Urinary bladder (tissue), 4 donors: ENCODE measurements at places on chromosomes 16 and 17.
A peak's percentile ranks its signal among the peaks of the same experiment; 100 is the strongest.

GRCh38 chr17:50856431-50856830, 9.7 kb downstream of the TOB1 start:
- DNase-seq: no peak

DNA sequence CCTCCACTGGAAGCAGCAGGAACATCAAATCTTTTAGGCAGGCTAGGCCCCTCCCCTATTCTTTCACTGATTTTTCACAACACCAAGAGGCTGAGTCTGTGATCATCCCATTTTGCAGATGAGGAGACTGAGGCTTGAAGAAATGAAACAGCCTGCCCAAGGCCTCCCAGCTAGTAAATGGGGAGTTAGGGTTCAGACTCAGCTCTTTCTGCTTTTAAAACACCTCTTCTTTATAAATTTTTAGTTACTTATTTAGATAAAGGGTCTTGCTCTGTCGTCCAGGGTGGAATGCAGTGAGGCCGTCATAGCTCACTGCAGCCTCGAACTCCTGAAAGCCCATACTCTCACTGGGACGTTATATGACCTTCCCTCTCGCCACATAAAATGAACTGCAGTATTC, 82.2 kb downstream of the BMERB1 start:
- no peak for DNase-seq

- no peak for DNase-seq
Observed at GRCh38 chr17:1009229-1010085, 12.5 kb downstream of the TIMM22 start.

DNA sequence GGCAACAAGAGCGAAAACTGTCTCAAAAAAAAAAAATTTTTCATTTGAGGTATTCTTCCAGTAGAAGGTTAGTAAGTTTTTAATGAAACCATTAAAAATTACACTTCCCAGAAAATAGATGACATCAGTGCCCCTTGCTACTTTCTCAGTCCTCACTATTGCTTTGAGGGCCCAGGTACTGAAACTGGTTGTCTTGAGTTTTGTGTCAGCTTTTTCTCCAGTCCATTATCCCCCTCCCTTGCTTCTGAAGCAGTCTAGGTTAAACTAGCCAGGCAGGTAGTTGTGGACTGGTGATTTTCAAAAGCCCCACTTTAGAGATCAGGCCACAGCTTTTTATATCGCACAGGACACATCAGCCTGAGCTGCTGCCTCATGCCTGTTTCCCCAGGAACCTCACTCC, 10.9 kb downstream of the SMCR8 start:
- no peak for DNase-seq

DNA sequence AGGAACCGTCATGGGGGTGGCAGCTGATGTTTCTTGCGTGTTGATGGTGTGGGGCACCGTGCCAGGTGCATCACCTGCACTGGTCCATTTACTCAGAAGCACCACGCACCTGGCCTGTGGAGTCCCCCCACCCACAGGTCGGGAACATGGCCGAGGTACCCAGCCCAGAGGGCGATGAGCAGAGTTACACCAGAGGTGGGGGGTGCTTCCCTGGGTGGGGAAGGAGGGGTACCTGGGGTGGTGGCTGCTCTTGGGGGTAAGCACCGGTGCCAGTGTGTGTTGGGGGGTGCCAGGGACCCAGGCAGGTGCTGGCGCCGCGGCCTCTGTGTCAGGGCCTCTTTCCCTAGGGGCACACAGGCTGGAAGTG, 5.0 kb upstream of the ZNF750 start:
- no peak for DNase-seq

DNA sequence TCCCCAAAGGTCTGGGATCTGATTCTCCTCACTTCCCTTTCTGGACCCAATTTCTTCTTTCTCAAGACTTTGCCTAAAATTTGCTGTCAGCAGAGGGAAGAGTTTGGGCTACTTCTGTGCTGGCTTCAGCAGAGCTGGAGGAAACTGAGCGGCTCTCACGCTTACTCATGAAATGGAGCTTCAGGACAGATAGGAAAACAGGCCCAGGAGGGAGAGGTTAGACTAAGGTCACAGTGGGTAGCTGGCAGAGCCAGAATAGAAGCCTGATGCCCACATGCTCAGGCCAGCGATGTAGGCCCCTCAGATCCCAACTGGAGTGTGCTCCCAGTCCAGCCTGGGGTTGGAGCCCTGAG, 593 bp downstream of the SLC38A7 start:
- DNase-seq: no peak

- peak; percentile 78 for DNase-seq
Observed at GRCh38 chr17:40314584-40314956, 5.6 kb downstream of the RARA start.

- no peak for DNase-seq
Observed at GRCh38 chr16:10502776-10503175, 77.6 kb downstream of the EMP2 start.

- no peak for DNase-seq
Observed at GRCh38 chr17:28065706-28066105, 23.2 kb downstream of the NLK start.

- DNase-seq: no peak
Observed at GRCh38 chr17:7383742-7384488, 3.0 kb downstream of the TNK1 start.

DNA sequence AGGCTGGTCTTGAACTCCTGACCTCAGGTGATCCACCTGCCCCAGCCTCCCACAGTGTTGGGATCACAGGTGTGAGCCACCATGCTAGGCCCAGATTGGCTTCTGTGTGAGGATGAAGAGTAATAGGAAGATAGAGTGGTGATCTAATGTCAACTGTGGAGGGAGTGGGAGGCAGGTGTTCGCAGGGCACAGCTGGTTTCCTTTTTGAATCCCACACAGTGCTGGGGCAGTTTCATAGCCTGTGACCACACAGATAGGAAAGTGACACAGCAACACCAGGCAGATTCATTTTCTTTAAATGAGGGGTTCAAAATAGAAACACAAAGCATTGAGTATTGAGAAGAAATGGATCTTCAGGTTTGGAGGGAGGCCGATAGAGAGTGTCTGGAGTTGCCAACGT, 540.3 kb downstream of the WWOX start:
- no peak for DNase-seq

- no peak for DNase-seq
Observed at GRCh38 chr17:80564545-80564944, 19.9 kb downstream of the RPTOR start.

DNA sequence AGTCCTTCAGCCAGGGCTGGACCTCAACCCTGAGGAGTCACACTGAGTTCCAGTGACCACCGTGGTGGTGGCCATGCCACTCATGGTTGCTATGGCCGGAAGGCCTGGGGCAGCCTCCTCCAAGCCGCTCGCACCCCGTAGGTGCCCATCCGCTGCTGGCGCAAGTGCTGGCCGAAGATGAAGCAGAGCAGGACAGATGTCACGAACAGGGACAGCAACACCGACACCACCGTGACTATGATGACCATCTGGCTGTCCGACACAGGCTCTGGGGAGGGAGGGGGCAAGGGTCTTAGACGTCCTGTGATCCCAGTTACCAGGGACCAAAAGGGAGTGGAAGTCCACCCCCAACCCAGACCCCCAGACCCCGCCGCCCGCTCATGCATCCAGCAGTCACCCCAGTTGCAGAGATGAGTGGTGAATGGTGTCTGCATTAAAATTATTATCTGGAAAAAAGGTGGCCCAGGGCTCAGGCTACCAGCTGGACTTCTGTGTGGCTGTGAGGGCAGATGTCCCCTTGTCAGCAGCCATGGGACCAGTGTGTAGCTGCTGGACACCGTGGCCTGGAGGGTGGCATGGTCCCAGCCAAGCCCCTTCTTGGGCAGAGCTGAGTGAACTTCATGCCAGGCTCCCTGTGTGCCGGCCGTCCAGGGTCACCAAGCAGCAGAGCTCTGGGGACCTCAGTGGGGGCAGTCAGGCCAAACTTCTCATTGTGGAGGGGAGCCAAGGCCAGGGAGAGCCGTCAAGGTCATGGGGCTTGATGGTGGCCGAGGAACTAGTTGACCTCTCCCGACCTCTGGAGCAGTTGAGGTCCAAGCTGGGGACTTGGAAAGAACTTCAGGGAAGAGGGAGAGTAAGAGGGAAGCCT, 4.7 kb downstream of the PRR29 start:
- DNase-seq: no peak
